ENCODE measurements at places on chromosomes 4 and X. TPM values are rescaled to one million over a fixed set of nuclear protein-coding genes. Genes with fewer than 3 reads are reported as not detected.

DNA sequence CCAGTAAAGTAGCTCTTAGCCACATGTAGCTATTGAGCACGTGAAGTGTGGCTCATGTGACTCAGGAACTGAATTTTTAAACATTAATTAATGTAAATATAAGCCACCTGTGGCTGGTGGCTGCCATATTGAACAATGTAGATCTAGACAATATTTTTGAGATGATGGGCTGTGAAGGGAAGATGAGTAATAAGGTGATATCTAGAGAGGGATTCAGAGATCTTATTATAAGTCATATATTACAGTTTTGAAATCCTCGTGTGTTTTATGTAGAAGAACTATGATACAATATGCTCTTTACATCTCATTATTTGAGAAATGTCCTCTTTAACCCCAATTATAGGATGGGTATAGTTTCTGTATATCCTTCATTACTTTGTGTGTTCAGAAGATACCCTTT, 5.6 kb downstream of the GAR1 start:
- no peak for DNase-seq

DNA sequence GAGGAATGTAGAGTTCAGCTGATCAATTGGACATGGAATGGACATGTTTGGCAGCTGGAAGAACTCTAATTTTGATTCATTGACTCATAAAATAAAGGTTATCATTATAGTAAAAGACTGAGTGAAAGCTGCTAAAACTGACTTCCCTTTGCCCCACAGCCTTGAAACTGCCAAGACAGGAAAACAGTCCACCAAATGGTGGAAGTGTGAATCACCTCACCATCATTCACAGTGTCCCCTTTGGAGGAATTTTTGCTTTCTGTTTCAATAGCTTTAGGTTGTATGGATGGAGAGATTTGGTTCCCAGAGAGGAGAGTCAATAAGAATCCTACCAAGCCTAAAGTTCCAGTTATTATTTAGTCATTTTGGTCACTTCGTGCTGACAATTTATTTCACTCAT, 20.8 kb upstream of the FREM3 start:
- no peak for DNase-seq

DNA sequence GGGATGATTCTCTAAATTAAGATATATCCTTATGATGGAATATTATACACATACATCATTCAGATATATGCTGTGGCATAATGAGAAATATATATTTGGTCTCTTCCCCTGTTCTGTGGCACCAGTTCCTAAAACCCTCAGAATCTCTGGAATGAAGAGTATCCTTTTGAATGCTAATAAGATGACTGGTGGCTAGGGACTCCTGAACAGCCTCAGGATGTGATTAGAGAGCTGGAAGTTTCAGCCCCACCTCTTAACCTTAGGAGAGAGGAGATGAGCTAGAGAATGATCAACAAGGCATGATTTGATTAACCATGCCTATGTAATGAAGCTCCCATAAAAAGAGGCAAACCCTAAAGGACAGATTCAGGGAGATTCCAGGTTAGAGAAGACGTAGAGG, 632.0 kb downstream of the IQCM start:
- no peak for DNase-seq

DNA sequence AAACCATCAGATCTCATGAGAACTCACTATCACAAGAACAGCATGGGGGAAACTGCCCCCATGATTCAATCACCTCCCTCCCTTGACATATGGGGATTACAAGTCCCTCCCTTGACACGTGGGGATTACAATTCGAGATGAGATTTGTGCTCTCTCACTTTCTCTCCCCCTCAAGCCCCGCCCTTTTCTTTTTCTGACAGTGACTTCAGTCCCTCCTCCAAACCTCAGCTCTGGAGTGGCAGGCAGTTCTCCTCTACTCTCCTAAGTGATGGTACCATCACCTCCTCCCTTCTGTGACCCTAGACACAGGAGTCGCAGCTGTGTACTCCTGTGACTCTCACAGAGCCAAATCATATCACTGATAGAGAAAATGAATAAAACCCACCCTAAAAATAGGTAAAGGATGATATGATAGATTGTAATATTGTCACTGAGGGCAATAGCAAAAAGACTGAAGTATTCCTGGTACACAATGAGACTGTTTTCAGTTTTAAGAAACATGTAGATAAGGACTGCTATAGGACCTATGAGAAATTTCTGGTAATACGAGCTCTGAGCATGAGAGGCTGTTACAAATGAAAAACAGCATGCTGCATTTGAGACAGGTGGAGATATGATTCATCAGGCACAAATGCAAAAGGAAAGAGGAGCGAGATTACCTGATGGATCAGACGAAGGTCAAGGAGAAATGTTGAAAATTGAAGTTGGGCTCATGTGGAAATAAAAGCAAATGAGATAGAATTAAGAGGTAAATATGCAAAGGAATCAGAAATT, 101.2 kb upstream of the CBLL2 start:
- no peak for DNase-seq

DNA sequence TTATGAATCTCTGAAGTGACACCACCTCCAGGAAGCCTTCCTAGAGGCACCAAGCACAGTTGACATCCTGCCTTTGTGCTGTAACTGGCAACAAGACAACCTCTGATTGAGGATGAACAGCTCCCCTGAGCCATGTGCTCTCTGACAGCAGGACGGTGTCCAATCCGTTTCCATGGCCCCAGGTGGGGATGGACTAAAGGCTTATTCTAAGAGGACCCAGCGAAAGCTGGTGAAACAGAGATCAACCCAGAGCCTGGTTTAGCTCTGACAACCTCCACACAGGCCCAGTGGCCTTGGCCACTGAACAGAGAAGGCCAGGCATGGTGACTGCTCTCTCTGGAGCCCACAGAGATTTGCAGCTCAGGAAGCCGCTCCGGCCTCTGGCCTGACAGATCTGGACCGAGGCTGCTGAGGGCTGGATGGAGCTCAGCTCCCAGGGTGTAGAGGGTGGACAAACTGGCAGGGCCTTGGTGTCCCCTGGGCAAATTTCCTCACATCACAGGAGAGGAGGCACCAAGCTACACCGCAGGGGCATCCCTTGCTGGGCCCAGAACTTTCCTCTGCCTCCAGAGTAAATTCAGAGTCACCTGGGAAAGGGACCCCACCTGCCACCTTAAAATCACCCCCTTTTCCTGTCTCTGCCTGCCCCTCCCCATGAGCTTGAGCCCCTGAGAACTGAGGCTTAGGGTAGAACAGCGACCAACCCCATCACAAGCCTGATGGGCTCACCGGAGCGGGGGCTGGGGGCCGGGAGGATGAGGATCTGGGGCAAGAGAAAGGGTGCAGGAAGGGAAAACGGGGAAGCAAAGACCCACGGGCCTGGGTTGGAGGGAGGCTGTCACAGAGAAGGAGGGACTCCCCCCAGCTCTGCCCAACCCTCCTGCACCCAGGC, 40.2 kb downstream of the HMX1 start:
- DNase-seq, result no peak

DNA sequence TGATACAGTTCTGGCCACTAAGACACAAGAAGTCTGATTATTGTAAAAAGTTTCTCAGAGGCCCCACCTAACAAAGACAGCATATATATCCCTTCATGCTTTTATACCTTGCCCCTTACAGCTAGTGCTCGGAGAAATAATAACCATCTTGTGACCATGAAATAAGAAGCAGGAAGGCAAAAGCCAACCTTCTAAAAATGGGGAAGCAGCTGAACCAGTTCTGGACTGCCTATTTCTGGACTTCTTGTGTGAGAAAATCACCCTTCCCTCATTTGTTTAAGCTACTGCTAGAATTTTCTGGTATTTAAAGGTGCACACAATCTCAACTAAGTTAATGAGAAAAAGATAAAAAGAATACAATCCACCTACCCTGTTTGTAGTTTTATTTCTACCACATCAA, 87.5 kb downstream of the CNOT6L start:
- DNase-seq, result no peak

- DNase-seq, result peak; percentile 35
Observed at GRCh38 chrX:39427492-39427891, 626.2 kb downstream of the MID1IP1 start.

DNA sequence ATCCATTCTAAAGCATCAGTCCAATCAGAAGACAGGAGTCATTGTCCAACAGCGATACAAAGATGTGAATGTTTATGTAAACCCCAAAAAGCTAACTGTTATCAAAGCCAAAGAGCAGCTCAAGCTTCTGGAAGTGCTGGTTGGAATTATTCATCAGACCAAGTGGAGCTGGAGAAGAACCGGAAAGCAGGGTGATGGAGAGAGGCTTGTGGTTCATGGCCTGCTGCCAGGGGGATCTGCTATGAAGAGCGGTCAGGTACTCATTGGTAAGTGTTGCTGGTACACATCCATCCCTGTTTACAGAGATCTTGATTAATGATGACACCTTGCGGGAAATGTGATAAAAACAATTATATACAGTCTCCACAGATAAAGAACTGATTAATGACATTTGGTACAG, 11.0 kb downstream of the INTU start:
- no peak for DNase-seq

DNA sequence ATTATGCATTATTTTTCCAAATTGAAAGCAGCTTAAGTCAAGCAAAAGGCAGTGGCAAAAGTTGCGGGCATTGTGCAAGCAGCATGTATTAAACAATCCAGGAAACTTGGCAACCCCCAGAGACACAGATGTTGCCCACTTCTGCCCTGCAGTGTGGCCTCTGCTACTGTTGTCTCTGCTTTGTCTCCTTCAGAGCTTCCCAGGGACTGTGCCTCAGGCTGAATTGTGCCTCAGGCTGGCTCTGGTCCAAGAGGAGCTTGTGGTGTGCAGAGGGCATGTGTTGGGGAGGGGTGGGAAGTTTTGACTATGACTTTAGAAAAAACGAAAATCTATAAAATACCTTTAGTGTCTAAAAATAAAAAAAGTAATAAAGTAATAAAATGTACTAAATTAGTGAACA, 201.4 kb downstream of the CCSER1 start:
- DNase-seq, result peak; percentile 34

- DNase-seq, result peak; percentile 39
Observed at GRCh38 chr4:6969826-6970800, 60.5 kb downstream of the TBC1D14 start.

- peak; percentile 18 for DNase-seq
Observed at GRCh38 chrX:152897222-152898131, at the start of gene ZNF185. Gene ZNF185 (plus strand): TSS chrX:152898067. CDS start chrX:152914490, 16,423 bp downstream.

GRCh38 chr4:53004497-53005148, 142.5 kb downstream of the RASL11B start:
- no peak for DNase-seq

PRSS12 gene
- total RNA-seq, result 2.0 TPM

SGCB gene
- 38.9 TPM for total RNA-seq

GABRE gene
- total RNA-seq, result 11.2 TPM
